CD4-positive, alpha-beta T cell treated with Interleukin-6 at 100 ng/mL for 8 hours (primary cell): ENCODE measurements at places on chromosomes 16 and 17.

GRCh38 chr16:81513204-81514040 is 68.8 kb downstream of the CMIP start:
- DNase-seq, result no peak

DNA sequence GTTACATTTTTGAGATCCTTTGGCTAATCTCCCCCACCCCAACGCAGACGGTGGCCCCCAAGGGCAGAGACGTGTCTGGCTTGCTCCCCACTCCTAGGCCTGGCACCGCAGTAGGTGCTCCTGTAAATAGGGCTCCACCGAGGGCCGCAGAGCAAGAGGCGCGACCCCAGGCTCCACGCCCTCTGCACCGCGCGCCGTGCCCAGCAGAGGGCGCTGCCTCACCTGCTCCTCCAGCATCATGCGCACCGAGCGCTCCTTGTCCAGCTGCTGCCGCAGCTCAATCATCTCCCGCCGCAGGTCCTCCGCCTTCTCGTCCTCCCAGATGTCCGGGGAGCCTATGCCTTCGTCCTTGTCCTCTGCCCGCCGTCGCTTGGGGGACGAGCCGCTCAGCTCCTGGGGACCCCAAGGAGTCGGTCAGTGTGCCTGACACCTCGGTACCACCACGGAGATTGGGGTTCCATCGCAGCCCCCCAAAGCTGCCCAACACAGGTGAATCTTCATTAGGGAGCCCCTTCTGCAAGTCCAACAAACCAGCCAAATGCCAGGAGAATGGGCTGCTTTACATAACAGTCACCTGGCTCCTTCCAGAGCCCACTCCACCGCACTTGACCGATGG is 11.2 kb downstream of the TFAP4 start:
- DNase-seq, result no peak

- DNase-seq, result no peak
Measured at GRCh38 chr17:15894258-15894657, 50.7 kb upstream of the ADORA2B start.

GRCh38 chr17:35046740-35047283 is 16.7 kb downstream of the RFFL start:
- DNase-seq, result peak; percentile 79

DNA sequence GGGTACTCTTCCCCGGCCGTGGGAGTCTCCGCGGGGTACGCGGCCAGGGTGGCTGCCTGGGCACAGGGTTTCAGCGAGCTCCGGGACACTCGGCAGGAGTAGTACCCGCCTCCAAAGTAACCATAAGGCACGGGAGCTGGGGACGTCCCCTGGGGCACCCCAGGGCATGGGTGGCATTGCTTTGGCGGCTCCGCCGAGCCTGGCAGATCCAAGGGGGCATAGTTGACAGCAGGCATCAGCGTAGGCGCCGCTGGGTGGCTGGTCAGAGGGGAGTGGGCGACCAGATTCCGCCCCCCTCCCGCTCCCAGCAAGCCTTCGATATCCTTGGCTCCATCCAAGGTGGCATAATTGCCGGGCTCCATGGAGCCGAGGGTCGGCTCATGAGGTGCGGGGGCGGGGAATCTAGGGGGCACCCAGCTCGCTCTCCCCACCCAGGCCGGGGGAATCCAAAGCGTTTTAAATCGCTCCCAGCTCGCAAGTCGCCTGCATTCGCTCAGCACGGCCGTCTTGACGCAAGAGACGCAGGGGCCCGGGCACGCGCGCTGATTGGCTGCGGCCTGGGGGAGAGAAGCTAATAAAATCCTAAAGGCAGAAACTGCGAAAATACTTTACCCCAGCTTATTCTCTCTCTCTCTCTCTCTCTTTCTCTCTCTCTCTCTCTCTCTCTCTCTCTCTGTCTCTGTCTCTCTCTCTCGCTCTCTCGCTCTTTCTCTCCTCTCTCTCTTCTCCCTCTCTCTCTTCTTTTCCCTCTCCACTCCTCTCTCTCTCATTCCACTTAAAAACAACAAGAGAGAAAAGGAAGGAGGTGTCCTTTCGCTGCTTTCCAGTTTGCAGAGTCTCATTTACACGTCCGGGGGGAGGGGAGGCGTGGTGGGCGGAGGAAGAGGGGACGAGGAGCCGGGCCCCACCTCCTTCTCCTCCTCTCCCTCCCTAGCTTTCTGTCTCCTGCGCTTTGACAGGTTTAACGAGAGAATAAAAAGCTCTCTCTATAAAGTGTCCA is at the start of gene HOXB13:
Gene HOXB13, minus strand, starts transcription at position 519 of the 1,000 bp plus-strand sequence. Its CDS starts 157 bp downstream, at position 362.
- no peak for DNase-seq

- no peak for DNase-seq
Measured at GRCh38 chr16:363766-364490, 6.4 kb downstream of the MRPL28 start.

GRCh38 chr16:46907061-46907774 is 23.1 kb downstream of the GPT2 start:
- no peak for DNase-seq

DNA sequence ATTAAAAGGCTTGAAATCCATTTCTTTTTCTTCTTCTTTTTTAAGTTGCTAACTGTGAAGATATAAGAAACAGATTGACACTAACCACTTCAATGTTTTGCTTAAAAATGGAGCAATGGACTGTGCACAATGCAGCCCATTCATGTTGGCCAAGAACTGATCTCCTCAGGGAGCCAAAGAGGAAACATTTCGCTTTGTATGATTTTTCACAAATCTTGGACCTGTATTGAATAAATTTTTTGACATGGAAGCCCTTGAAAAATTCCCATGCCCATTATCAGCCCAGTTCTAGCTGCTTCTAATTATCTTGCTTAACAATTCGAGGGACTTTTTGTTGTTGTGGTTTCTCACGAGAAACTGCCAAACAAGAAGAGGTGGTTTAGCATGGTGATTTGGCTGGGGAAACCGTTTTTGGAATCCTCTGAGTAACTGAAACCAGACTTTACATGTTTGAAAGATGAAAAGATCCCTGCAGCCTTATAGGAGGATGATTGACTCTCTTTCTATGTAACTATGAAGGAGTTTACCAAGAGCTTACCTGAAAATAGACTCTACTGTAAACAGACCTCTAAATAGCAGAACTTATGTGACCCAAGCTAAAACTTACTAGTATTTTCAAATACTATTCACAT is 1389.4 kb upstream of the GOT2 start:
- DNase-seq, result no peak

DNA sequence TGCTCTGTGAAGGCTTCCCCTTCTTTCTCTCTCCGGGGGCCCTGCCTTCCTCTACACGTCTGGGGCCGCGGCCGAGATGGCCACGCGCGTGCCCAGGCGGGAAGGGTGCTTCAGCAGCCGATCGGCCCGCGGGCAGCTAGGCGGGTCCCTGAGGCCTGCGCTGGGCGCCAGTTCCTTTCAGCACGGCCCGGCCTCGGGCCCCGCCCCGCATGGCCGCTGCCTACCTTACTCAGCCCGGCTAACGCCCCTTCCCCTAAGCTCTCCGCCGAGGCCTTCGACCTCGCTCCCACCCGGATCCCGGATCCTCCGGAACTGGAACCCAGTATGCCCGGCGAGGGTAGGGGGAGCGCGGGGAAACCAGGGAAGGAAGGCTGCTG is 335 bp downstream of the TMEM11 start:
- DNase-seq, result no peak

GRCh38 chr16:84769416-84769815 is 50.4 kb upstream of the CRISPLD2 start:
- no peak for DNase-seq

- no peak for DNase-seq
Measured at GRCh38 chr16:49576941-49577340, 203.3 kb downstream of the C16orf78 start.

GRCh38 chr17:5819396-5819795 is 235.1 kb upstream of the NLRP1 start:
- DNase-seq, result no peak

DNA sequence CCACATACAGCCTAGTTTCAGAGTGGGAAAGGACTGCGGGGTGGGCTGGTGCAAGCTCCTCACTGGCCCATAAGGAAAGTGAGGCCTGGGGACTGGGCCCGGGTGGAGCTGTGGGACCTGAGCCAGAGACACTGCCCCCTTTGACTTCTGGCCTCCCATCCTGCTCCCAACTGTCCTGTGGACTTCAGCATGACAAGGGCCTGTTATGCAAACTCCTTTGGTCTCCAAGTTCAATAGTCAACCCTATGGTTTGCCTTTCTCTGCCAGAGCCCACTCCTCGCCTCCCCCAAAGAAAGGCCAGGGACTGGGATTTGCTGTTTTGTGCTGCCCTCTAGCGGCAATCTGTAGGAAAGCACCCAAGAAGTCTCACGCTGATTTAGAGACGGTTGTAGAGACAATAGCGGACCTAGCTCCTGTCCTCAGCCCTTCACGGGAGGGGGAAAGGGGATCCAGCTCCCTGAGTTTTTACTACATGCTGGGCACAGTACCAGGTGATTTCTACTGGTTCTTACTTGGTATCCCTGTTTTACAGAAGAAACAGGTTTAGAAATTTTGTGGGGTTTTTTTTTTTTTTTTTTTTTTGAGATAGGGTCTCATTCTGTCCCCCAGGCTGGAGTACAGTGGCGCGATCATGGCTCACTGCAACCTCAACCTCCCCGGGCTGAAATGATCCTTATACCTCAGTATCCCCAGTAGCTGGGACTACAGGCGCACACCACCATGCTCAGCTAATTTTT is 1.2 kb upstream of the TLCD3B start:
- DNase-seq, result peak; percentile 64
